HL-60 (cell line): ENCODE measurements at places on chromosomes 5 and 9.

DNA sequence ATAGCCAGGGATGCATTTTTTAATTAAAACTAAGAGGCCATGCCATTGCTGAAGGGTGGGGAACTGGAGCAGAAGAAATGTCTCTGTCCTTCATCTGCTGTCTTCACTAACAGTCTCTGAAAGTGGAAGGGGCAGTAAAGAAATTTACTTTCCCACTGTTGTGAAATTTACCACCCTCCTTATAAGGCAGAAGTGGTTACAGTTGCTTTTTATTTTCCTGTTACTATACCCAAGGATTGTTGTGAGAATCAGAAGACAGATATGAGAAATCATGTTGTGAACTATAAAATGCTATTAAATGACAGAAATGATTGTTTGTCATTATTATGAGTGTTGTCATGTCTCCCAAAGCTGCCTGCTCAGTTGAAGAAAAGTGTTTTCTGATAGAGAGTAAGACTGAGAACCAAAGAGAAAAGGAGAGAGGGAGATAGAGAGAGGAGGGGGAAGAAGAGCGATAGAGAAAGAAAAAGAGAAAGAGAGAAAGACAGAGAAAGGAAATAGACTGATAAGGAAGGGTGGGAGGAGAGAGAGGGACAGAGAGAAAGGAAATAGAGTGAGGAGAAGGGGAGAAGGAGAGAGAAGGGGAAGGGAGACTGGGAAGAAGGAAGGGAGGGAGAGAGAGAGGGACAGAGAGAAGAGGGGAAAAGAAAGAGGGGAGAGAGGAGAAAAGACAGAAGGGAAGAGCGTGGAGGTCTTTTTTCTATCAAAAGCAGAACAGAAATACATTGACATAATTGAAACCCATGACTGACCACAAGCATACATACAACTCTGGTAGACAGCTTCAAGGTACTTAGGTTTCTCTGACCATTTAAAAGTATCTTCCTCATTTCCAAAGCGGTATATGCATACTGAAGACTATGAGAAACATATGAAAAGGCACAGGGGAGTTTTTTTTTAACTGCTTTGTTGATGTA, 22.5 kb downstream of the SEC61B start:
- DNase-seq, result no peak

DNA sequence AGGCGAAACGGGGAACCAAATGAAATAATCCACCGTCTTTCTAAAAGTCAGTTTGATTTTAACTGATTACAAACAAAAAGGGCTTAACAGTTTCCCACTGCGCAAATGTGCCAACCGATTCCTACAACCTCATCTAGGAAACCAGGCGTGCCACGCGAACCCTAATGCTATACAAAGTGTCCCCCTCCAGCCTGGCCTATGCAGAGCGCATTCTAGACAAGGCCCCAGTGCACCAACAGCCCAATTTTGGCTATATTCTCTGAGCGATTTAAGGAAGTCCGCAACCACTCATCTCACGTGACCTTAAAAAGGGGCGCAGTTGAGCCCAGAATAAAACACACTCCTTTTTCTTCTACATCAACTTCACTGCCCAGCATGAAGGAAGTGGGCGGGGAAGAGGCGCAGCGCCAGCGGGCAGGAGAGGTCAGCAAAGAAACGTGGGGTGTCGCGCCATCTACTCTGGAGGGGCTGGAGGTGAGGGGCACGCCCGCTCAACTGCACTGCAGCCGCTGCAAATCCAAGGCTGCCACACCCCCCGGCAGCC, 779 bp downstream of the FAM13B start:
- DNase-seq, result peak; percentile 48

DNA sequence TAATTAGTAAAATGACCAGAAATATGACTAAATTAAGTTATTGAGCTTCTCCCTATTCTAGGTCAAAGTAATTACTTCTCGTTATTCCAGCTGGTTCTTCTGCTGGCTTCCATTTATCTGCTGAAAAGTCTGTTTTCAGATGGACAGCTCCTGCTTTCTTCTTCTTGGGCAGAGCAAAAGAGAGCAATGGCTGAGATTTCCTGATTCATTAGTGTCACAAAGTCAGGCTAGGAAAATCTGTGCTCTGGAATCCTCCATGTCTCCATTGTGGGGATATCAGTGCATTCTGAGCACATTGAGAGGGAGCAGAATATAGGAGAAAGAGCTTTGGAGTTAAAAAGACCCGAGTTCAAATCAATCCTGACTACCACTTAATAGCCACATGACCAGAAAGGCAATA, 33.7 kb upstream of the NRG2 start:
- no peak for DNase-seq

- DNase-seq, result no peak
Observed at GRCh38 chr5:32506201-32506661, 61.7 kb upstream of the ZFR start.

DNA sequence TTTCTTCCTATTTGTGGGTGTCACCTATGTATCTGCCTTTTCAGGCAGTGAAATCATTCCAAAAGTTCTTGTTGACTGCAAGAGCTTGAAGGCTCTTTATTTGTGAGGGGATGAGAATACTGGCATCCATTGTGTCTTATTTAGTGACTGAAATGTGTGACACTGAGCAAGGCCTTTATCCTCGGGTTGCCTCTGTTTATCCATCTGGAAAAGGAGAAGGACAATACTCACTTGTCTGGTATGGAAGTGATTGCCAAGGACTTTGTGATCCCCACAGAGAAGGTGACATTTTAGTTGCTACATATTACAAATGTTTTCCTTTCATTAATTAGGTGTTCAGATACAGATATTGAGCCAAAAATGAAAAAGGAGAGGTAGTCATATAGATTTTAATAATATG, 80.2 kb downstream of the ARRDC3 start:
- DNase-seq, result no peak

GRCh38 chr9:132944294-132945185, at the start of gene TSC1:
Gene TSC1, minus strand, starts transcription at chr9:132944616. Its CDS starts 15,744 bp downstream, at chr9:132928872.
- peak; percentile 95 for DNase-seq
